ENCODE measurements at places on chromosomes 1 and 21. TPM values are rescaled to one million over a fixed set of nuclear protein-coding genes. Genes with fewer than 3 reads are reported as not detected.
A peak's percentile ranks its signal among the peaks of the same experiment; 100 is the strongest.

- no peak for DNase-seq
Measured at GRCh38 chr1:96090134-96090533, 631.5 kb upstream of the PTBP2 start.

DNA sequence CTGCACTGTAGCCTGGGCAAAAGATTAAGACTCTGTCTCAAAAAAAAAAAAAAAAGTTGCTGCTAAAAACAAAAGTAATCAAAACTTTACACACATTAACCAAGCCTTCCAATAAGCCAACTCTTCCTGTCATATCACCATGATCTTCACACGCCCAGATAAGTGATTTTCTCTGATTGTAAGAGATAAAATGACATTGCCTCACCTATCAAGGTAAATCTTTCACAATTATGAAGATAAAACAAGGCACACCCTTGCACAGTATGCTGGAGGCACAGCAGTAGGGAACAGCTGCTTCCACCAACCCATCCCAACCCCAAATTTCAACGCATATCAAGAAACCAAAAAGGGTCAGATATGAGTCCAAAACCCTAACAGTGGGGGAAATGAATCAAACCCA, 8.8 kb upstream of the TIAM1 start:
- DNase-seq: peak; percentile 30

- DNase-seq: no peak
Measured at GRCh38 chr21:46122237-46122671, 24.3 kb downstream of the COL6A2 start.

DNA sequence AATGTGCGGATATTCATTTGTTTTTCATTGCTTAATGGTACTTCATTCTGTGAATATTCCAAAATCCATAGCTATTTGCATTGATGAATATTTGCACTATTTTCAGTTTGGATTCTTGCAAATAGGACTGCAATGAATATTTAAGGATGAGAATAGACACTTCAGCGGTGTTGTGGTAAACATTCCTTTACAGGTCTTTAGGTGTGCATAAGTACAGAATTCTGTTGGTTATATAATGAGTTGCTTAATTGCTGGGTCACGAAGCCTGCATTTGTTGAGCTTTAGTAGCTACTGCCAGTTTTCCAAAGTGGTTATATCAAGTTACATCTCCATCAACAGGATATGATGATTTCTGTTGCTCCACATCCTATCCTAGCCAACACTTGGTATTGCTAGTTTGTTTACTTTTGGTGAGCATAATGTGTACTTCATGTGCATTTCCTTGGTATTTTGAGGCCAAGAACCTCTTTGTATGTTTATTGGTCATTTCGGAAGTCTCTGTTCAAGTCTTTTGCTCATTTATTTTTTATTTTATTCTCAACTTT, 64.2 kb upstream of the CYYR1 start:
- DNase-seq: no peak

NFASC gene
- not detected for total RNA-seq

- DNase-seq: peak; percentile 13
Measured at GRCh38 chr1:45246760-45247159, 40.4 kb upstream of the ZSWIM5 start.

DNA sequence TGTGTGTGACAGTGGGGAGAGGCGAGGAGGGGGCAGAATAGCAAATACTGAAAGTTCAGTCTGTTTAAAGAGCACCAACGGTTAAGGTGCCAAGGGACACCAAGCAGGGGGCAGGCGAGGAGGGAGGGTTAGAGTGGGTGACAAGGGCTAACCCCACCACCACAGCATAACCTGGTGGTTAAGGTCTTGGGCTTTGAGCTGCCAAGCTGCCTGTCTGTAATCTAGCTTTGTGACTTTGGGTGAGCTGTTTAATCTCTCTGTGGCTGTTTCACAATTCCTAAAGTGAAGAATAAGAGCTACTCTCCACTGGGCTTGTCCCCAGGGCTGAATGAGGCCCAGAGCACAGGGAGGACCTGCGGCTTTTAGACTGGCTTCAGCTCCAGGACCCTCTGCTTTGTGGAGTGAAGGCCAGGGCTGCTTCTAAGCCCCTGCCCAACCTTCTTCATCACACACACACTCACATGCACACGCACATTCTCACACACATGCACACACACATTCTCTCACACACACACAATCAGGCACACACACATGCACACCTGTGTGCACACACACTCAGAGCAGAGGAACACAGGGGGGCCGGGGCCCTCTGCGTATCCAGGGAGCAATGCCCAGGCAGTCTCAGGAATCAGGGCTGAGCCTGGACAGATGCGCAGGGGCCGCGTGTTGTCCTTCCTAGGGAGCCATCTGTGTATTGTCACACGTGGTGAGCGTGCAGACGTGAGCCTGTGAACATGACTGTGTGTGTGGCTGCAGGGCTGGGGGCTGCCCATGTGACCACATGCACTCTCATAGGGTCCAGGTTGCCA, 101.6 kb upstream of the TARDBP start:
- DNase-seq: no peak

KIFAP3 gene
- 22.2 TPM for total RNA-seq

- no peak for DNase-seq
Measured at GRCh38 chr1:194342484-194343262, 1156.3 kb upstream of the B3GALT2 start.

GRCh38 chr1:184861755-184862336, 107.2 kb upstream of the EDEM3 start:
- no peak for DNase-seq

- DNase-seq: no peak
Measured at GRCh38 chr1:2336499-2336898, 54.9 kb downstream of the MORN1 start.

- no peak for DNase-seq
Measured at GRCh38 chr1:9180111-9180819, 51.4 kb upstream of the GPR157 start.

DNA sequence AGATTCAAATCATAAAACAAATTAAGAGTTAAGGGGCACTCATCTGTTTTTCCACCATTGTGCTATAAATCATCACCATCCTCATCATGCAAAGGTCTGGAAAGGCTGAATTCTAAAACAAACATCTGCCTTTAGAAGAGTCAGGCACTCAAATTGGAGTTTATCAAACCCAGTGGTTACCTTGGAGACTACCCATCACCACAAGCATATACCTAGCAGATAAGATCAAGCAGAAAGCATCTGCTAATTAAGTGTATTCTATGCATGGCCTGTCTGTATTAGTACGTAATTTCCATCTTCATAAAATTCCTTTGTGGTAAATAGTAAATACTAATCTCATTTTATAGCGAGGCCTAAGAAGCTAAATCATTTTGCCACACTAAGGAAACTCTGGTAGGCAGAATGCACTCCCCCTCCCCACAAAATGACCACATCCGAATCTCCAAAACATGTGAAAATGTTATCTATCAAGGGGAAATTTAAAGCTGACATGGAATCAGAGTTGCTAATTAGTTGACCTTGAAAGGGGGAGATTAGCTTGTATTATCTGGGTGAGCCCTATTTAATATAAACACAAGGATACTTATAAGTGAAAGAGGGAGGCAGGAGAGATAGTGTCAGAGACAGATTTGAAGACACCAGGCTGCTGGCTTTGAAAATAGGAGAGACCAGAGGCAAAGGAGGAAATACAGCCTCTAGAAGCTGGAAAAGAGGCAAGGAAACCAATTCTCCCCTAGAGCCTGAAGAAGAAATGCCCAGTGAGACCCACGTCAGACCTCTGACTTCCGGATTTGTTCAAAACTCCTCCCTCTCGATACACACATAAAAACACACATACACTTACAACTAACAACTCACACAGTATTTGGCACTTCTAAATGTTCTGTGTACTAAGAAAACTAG, 23.2 kb downstream of the ARID4B start:
- DNase-seq: peak; percentile 81

FALEC gene
- total RNA-seq: 0.64 TPM

GRCh38 chr1:212728606-212729005, 29.0 kb upstream of the BATF3 start:
- no peak for DNase-seq

GRCh38 chr1:153775458-153776327, 486 bp downstream of the SLC27A3 start:
- DNase-seq: peak; percentile 60

Measured in CD4-positive, alpha-beta memory T cell (primary cell).